ENCODE measurements at places on chromosomes 7 and 10.

DNA sequence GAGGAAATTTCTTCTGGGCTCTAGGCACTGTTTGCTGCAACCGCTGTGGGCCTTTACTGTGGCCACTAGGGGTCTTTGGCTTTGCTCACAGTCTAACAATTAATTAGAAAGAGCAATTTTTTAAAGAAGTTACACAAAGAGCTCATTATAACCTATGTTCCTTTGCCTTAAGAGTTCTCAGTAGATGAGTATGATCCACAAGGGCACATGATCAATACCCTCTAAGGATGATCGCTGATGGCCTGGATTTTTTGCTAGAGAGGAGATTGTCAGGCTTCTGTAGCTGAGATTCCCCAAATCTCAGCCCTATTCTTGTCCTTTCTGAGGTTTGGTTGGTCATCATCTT lies 80.8 kb upstream of the RHOBTB1 start:
- no peak for DNase-seq

DNA sequence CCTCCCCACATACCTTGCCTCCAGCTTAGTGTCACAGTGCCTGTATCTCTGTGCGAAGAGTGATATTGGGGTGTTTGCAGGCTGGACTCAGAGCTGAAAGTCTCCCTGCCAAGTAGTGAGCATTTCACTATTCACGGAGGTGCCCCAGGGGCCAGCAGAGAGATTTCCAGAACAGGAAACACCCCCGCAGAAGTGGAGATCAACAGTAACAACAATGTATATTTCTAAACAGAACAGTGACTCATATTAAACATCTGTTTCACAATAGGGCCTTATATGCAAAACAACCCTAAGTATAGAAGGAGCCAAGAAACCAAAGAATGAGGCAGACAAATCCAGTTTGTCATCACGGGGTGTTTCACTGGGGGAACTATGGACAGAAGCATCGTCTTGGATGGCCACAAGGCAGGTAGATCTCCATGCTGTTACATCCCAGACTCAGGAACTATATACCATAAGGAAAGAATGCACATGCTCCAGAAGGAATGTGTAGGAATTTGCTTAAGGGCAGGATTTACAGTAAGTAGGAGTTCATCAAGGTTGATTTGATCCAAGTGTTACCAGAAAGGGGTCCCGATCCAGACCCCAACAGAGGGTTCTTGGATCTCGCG lies 29.3 kb upstream of the CCL24 start:
- no peak for DNase-seq

DNA sequence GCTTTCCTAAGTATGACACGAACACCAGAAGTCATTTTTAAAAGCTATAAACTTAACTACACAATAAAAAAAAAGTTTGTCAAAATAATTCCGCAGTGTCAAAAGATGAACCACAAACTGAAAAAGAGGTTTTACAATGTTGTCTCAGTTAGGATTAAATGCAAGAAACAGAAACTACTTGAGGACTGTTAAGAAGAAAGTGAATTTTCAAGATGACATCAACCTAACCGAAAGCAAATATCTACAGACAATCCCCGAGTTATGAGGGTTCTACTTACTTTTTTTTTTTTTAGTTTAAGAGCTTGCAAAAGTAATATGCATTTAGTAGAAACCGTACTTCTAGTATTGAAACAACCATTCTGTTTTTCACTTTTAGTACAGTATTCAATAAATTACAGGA lies 62.3 kb downstream of the TFPI2 start:
- DNase-seq, result no peak

GRCh38 chr10:74145133-74145532 lies 5.5 kb downstream of the AP3M1 start:
- DNase-seq, result no peak

DNA sequence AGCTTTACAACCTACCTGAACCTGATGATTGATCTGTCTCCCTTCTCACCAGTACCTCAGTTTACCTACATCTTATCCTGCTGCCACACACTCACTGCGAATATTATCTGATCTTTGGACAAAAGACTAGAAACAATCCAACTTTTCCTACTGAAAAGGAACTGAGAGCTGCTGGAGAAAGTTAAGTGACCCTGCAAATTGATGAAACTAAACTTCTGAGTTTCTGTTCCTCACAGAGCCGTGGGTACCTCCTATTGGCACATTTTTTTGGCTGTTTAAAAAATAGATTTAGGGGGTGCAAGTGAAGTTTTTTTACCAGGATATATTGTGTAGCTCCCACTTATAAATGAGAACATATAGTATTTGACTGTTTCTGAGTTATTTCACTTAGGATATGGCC lies 66.0 kb upstream of the STARD3NL start:
- no peak for DNase-seq

GRCh38 chr7:142832417-142832816 lies 22.5 kb upstream of the EPHB6 start:
- DNase-seq, result no peak

DNA sequence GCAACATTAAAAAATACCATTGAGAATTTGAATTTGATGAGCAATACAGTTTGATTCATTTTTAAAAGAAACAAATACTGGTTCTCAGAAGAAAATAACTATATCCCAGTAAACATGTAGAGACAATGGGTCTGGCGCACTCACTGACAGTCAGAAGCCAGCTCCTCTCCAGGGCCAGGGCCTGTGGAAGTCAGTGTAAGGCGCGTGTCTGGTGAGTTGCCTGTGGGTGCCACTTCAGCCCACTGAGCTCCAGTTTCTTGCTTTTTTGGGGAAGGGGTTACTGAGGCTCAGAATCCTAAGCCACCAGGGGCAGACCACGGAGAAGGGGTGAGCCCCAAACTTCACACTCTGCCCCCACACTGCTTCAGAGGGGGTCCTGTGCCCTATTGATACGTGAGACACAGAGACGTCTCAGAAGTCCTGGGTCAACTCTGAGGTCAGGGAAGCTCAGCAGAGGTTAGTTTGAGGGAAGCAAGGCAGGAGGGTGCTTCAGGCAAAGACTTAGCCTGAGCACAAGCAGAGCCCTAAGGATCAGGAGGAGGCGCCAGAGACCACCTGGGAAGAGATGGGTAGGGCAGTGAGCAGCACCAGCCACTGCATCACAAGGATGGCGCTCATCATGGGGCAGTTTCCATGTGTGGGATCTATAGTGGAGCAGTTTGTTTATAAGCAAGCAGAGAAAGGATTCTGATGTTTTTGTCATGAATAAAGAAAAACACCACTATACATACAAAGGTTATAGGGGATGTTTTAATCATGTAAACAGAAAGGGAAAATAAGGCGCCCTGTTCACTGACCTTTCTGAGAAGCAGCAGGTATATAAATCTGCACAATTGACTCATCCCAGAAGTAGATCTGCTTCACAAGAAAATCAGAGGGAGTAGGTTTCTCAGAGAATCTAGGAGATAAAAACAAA lies 95.7 kb downstream of the PKD1L1 start:
- DNase-seq, result no peak

DNA sequence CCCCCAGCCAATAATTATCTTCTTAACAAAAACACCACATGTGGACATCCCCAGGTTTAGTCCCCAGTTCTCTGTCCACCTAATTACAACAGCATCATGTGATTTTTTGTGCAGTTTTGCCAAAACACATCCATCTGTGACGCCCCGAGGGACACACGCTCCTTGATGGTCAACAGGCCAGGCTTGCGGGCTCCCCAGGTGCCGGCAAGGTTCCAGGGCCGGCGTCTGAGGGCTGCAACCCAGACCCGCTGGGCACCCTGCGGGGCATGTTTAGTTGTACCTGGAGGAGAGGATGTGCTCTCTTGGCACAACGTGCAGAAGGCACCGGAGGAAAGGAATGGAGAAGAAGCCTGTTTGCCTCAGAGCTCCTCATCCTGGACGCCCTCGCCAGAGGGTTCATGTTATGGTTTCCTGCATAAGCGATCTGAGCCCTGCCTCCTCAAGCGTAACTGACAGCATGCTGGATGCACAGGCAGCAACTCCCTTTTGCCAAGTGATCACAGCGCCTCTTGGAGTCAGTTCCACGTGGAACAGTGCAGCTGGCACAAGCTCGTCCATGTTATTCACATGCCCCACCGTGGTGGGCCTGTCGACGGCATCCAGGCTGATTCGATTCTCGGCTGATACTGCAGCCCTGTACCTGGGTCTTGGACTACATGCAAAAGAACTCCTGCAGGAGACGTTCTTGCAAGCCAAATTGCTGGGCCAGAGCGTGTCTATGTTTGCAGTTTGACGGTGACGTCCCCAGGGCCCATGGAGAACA lies 41.6 kb downstream of the JAKMIP3 start:
- no peak for DNase-seq

DNA sequence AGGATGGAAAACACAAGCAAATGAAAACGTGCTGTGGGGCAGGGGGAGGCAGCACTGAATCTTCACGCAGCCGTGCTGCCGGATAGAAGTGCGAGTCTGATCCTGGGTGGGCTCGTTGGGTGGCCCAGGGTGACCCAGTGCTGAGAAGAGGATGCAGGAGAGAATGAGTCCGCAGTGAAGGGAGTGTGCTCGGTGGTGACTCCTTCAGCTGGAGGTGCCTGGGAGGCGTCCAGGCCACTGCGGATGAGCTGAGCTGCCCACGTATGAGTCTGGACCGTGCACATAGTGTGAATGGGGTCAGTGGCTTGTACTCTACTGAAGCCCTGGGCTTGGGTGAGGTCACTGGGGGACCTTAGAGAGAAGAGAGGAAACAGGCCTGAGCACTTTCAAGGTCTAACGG lies 190.0 kb upstream of the MGMT start:
- DNase-seq, result no peak

DNA sequence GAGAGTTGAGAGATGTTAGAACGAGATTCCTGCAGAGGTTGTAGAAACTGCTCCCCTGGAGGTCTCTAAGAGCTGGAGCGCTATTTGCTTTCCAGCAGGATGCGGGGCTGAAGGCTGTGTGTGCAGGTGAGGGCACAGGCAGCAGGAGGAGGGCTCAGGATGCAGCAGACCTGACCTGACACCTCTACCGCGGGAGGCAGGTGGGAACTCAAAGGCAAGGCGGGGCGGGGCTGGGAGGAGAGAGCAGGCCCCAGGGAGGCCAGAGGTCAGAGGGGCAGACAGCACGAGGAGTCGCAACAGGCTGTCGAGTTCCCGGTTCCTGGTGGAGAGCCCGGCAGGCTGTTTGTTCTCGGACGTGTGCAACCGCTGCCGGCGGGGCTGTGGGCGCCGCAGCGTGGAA lies 7.9 kb upstream of the CRTAC1 start:
- no peak for DNase-seq

GRCh38 chr10:62870866-62871265 lies 54.7 kb upstream of the EGR2 start:
- DNase-seq, result no peak

- no peak for DNase-seq
Observed at GRCh38 chr10:58444321-58444720, 59.1 kb downstream of the TFAM start.

DNA sequence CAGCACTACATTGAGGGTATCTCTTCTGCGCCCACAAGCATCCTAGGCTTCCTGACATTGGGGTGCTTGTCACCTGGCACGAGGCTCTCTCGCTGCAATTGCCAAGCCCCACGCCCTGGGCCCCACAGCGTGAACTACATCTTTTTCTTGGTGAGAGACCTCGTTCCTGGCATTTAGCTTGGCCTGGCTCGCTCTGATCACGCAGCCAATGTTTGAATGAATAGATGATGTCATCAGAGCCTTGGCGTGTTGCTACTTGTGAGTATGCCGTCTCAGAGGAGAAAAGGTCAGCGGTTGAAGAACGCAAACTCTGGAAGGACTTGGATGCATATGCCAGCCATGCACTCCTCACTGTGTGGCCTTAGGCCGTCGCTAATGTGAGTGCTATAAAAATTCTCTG lies 150.2 kb upstream of the AUTS2 start:
- DNase-seq, result no peak

DNA sequence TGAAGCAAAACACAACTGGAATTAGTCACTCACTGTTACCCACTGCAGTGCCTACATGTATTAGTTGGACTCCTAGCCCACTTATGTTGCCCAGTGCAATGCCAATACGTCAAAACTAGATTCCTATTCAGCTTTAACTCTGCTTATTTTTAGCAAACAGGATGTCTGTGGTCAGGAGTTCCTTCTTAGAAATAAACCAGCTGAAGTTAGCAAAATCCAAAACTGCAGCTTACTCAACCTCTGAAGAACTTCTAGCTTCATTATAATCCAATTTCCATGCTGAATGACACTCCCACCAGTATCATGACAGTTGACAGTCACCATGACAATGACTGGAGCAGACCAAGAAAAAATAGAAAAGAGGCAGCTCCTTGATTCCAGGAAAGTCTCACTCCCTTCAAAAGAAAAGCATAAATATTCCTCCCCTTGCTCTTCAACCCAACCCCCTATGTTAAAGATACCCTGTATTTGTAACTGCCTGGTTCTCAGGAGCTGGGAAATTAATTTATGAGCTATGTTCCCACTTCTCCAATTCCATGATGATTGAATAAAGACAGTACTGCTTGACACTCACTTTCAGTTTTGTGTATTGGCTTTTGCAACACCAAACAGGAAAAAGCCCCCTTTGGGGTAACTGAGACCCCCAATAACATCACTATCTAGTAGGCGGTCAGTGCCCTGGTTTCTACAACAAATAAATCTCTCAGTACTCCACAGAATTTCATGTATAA lies 327.4 kb downstream of the SORCS1 start:
- no peak for DNase-seq

- no peak for DNase-seq
Observed at GRCh38 chr7:89145801-89146200, 350.3 kb upstream of the TEX47 start.

- no peak for DNase-seq
Observed at GRCh38 chr7:98205162-98205845, 5.9 kb upstream of the BHLHA15 start.

DNA sequence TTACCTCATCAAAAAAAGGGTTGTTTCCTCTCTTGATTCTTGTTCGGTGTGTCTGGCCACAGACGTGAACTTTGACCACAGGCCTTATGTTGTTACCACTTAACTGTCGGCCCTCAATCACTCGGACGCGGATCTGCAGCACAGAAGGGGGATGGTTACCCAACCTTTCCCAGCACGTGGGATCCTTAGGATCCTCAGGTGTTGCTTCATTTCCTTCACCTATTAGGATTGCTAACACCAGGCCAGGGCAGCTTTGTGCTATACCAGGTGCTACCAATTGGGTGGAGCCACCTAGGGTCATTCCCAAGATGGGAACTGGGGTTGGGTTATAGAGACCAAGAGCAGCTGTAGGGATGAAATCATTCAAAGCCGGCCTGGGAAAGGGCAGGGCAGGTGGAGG lies 73.4 kb downstream of the MYOF start:
- no peak for DNase-seq

- DNase-seq, result no peak
Observed at GRCh38 chr10:14613588-14613920, 161.1 kb downstream of the FAM107B start.

- DNase-seq, result no peak
Observed at GRCh38 chr10:68155615-68156210, 46.4 kb downstream of the MYPN start.

- DNase-seq, result no peak
Observed at GRCh38 chr10:132811891-132812481, 26.0 kb upstream of the NKX6-2 start.

GRCh38 chr10:32481606-32482005 lies 35.7 kb downstream of the CCDC7 start:
- no peak for DNase-seq

DNA sequence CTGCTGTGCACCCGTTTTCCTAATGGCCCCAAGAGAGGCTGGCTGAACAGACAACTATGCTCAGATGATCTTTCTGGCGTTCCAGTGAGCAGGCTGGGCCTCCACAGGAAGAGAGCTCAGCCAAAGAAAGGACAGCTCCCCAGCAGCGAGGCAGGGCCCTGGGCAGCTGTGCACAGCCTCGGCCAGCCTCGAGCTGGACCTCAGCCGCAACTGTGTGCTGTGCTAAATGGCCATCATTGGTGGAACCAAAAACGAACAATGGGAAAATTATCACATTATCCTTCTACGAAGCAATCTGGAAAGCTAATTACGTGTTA lies 97.5 kb downstream of the CTBP2 start:
- DNase-seq, result no peak

Data from anterior cingulate cortex (tissue), 58 donors.